ENCODE measurements at places on chromosomes 4 and X.

DNA sequence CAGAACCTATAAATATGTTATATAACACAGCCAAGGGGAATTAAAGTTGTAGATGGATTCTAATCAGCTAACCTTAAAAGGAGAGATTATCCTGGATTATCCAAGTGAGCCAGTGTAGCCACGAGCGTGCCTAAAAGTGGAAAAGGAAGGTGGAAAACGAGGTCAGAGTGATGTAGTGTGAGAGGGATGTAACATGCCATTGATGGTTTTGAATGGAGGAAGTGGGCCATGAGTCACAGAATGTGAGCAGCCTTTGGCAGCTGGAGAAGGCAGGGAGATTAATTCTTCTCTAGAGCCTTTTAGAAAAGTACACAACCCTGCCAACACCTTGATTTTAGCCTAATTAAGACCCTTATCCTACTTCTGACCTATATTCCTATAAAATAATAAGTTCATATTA, 149.1 kb downstream of the SLC39A8 start:
- no peak for DNase-seq

- no peak for DNase-seq
Observed at GRCh38 chr4:8829584-8829983, 42.1 kb downstream of the HMX1 start.

DNA sequence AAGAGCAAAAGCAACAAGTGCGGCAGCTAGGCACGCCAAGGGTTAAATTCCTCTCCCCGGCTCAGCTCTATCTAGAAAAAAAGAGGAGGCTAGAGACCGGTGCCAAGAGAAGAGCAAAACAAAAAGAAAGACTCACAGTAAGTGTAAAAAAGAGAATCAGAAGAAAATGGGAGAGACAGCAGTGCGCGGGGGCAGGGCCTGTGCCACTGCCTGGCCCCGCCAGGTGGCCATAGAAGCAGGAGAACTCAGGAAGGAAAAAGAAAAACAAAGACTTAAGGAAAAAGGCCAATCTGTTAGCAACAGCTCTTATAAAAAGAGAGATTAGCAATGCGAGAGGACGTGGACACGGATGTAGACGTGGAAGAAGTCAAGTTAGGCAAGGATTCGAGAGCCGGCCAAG, 3.2 kb downstream of the ACOX3 start:
- no peak for DNase-seq

DNA sequence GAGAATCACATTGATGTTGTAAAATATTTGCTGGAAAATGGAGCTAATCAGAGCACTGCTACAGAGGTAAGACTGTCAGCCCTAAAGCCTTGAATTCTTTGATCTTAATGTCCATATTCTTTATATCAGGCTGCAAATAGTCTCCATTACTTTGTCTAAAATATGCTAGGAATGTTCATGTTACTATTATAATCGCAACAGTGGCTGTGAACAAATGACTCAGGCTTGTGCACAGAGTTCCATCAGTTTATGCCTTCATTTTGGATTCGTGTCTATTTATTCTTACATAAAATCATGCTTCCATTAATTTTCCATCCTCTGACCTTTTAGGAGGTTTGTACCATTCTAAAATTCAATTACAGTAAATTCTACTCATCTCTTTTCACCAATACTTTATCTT, 182.7 kb downstream of the ANK2 start:
- no peak for DNase-seq

GRCh38 chr4:101958547-101958946, 168.0 kb downstream of the BANK1 start:
- no peak for DNase-seq

Data from NCI-H1930 (cell line).